ENCODE measurements at places on chromosomes 12 and 14.

GRCh38 chr14:72638021-72638420, 255.9 kb downstream of the DPF3 start:
- no peak for DNase-seq

DNA sequence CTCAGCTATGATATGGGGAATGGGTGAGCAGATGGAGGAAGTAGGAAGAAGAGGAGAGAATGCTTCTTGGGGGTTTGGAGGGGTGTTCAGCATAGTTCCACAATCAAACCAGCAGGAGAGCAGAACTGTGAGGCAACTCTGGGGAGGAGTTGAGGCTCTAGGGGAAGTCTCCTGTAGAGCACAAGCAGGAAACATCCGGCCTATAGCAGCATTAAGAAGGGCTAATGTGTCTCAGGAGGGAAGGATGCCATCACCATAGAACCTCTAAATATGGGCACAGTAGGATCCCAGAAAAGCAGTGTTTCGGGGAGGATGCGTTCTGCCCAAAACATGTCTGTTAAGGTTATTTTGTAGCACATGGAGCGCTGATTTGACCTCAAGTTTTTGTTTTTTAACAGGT, 8.4 kb upstream of the SALL2 start:
- DNase-seq = no peak

DNA sequence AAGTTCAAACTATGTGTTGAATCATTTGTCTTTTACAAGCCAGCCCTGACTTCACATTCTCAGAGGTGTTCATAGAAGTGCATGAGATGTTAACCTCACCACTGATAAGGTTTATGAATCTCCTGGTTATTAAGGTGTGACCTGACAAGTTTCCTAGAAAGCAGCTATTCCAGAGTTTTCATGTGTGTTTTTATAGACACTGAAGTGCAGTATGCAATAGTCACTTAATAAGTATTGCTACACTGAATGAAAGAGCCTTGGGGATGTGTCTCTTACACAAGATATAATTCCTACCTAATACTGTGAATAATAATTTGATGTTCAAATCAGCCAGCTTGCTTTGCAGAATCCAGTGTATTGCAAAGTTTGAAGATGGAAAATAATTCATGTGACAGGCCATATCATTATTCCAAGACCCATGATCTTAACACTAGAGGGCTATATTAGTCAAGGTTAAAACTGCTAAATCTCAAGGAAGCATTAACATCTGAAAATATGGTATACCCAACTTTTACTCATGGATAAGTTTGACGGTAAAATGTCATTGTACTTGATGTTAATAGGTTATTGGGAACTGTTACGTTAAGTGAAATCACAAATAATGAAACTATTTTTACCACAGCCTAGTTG, 13.0 kb downstream of the SLC25A3 start:
- DNase-seq = no peak

- DNase-seq = no peak
These were observed 37.0 kb upstream of the TSPAN9 start for GRCh38 chr12:3040026-3040656.

- no peak for DNase-seq
These were observed 14.5 kb upstream of the FLVCR2 start for GRCh38 chr14:75563931-75564330.

- no peak for DNase-seq
These were observed 164.3 kb downstream of the GRIN2B start for GRCh38 chr12:13817131-13817530.

GRCh38 chr12:49763006-49763591, 21.7 kb downstream of the TMBIM6 start:
- peak; percentile 66 for DNase-seq

GRCh38 chr12:3821441-3821840, 51.8 kb downstream of the PARP11 start:
- DNase-seq = no peak

DNA sequence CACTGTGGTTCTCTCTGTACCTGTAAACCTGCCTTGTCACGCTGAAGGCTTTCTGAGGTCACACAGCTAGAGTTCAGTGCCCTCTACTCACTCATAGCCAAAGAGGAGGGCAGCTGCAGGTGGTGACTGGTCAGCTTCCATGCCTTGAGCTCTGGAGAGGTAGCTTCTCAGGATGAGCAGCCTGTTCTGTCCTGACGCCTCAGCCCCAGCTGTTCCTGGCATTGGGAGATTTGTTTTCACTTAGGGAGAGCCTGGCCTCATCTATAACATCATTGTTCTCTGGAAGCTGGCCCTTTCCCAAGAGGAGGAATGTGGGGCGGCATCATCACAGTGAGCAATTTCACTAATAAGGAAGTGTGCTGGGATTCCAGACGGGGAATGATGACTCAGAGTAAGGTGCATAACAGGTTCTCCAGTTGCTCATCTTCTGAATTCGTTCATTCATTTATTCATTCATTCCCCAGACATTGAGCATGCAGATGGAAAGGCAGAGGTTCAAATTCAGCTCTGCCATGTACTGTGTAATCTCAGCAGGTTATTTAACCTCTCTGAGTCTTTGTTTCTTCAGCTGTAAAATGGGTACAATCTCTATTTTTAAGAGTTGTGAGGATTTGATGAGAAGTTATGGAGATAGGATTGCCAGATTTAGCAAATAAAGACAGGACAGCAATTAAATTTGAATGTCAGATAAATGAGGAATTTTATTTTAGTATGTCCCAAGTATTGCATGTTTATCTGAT, 255.8 kb upstream of the CRY1 start:
- no peak for DNase-seq

DNA sequence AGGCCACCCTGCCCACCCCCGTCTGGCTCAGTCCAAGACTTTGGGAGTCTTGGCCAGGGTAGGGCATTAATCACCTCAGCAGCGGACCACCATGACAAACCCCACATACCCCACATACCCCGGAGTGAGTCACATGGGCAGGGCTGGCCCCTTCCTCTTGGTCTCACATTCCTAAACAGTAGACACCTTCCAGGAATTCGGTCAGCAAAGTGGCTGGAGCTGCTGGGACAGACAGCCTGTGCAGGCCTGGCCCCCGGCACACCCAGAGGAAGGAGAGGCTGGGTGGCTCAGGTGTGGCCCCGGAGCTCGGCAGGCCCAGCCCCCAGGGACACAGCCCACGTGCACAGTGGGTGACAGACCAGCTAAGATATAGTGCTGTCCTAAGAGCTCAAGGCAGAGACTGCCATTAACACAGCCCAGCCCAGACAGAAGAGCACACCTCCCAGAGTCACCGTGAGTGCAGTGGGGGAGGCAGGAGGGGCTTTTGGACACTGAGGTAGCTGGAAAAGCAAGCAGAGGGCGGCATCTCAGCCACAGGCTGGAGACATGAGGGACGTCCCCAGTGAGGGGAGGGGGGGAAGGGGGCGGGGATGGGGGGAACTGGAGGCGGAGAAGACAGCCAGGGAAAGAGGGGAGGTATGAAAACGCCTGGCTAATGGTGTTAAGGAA, 24.0 kb downstream of the CCDC85C start:
- no peak for DNase-seq

DNA sequence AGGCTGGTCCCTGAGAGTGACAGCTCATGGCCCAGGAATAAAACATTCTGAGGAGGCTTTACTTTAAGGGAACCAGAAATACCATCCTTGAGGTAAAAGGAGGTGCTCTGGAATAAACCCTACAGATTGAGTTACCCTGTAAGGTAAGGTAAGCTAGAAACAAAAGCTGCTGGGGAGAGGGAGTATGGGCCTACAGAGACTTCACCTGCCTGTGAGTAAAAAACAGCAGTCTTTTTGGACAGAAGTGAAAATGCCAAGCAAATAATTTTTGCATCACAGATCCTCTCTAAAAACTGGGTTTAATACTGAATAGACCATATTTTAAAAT, 41.2 kb downstream of the CORO1C start:
- no peak for DNase-seq

- no peak for DNase-seq
These were observed 327.5 kb upstream of the RTL1 start for GRCh38 chr14:101230851-101231550.

- no peak for DNase-seq
These were observed 459.4 kb downstream of the ETNK1 start for GRCh38 chr12:23084236-23084995.

- no peak for DNase-seq
These were observed 23.0 kb downstream of the KRT76 start for GRCh38 chr12:52754135-52754534.

GRCh38 chr12:4899364-4899763, 10.3 kb upstream of the KCNA1 start:
- no peak for DNase-seq

- DNase-seq = no peak
These were observed 549.7 kb upstream of the TMEM132C start for GRCh38 chr12:127717278-127717677.

- DNase-seq = no peak
These were observed 84.4 kb downstream of the ARF6 start for GRCh38 chr14:49977126-49977841.

- DNase-seq = no peak
These were observed 57.1 kb downstream of the ZDHHC17 start for GRCh38 chr12:76820888-76821482.

DNA sequence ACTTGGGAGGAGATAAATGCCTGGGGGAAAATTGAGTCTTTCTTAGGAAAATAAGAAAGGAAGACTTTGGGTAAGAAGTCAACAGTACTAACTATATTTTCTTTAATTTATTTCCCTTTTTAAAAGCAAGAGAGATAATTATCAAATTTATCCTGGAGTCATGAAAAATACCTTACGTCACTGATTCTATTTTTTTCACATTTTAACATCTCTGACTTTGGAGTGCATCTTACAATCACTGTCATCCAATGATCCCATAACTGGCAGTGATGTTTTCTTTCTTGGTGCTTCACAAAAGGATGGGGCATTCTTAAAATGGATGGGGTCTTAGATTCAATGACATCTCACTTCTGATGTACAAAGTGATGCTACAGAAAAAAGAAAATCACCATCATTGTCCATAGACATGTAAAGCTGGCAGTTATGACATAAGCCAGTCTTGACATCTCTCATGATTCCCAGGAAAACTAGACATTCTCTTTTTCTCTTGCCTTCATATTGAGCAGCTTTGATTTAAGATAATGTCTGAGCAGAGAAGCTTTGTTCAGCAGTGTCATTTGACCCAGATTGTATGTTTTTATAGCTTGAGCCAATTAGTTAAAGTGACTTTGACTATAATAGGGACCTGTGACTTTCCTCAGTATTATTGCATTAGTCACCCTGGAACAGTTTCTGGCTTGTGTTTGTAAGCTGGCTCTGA, 236.2 kb downstream of the EGLN3 start:
- no peak for DNase-seq

DNA sequence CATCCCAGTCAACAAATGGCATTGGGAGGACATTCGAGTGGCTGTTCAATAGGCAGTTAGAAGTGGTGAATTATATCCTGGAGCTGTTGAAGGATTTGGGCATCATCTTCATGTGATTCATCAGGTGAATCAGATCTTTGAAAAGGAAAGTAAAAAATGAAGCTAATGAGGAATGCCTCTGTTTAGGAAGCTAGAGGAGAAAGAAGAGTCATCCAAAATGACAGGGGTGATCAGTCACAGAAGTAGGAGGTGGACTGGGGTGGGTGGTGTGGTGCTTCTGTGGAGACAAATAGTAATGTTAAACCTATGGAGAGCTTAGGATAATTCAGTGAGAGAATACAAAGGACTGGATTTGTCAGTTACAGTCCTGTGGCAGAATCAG, 32.7 kb downstream of the DIP2B start:
- no peak for DNase-seq

- no peak for DNase-seq
These were observed 173.3 kb downstream of the PPM1H start for GRCh38 chr12:62761658-62762057.

- no peak for DNase-seq
These were observed 43.5 kb downstream of the DNAI7 start for GRCh38 chr12:25151476-25151875.

DNA sequence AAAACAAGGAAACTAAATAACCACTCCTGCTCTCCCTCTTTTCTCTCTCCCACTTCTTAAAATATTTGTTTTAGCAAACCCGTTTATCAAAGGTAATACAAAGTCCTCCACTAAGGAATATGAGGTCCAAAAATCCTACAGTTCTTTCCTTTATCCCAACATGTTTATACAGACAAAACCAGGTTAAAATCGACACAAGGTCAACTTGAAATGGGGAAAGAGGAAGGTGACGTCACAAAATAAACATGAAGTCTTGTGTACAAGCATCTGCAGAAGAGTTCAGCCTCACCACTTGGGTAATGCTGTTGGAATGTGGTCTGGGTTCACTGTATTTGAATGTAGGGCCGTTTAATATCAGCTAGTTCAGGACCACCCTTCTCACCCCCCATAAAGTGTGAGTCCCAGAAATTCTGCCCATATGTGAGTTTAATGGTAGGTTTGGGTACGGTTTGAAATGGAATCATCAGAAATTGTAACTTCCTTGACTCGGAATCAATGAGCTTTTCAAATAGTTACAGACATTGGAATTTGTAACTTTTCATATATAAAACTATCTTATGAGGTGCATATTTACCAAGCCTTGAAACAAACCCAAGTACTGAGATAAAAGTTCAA, 120.0 kb upstream of the SLC38A2 start:
- no peak for DNase-seq

DNA sequence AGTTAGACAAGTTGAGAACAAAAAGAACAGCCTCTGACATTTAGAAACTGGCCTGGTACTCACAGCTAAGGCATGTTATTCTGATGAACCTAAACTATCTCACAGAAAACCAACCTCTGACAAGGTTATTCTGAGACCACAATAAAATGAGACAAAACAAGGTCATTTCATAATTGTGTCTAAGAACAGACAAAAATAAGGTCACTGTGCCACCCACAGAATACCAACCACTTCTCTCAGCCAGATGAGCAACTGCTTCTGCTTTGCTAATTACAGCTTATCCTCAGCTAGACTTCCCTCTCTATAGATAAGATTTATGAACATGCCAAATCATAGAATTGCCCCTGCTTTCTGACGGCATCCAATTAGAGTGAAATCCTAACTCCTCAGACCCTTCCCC, 52.2 kb upstream of the CRACR2A start:
- no peak for DNase-seq

GRCh38 chr12:6140651-6141447, 16.4 kb upstream of the VWF start:
- no peak for DNase-seq

DNA sequence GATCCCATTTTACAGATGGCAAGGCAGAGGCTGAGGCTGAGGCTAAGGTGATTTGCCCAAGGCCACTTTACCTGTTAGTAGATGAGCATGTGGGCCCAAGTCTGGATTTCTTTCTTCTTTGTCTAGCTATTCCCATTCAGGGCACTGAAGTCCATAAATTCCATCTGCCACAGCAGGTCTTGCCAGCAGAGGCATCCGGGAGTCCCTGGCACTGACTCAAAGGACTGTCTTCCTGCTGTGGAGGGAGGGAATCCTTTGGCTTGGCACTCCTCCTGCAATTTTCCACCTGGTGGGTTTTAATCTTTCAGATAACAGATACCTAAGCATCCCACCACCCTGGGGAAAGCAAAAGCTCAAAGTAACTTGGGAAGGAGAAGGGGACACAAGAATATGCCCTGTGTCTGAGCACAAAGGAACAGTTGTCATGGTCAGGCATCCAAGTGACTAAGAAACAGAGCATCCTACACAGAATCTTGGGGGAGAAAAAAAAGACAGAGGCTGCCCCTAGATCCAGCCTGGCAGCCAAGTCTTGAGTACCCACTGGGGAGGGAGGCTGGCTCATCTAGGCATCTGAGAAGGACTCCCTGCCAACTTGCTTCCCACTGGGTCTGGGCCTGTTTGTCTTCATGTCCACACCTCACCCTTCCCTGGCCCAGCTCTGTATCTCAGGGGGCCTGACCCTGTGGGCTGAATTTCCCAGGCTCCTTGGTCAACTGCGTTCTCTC, 35.6 kb upstream of the CMKLR1 start:
- DNase-seq = no peak
